Activated gamma-delta T cell (primary cell): ENCODE measurements at places on chromosomes 6 and 20.

DNA sequence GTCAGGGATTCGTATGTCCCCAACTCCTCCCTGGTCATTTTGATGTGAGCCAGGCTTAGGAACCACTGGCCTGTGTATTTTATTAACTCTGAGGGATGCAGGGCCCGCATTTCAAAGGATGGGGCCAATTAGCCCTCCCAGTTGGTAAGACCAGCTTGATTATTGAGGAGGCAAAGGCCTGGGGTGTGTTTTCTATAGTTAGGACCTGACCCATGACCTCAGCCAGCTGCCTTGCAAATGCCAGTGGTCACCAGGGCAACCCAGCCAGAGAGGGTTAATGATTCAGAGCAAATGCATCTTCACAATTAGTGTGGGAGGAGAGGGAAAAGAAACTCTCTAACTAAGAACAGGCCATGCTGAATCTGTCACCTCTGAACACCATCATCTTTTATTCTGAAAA is 835.4 kb downstream of the MAFB start:
- no peak for DNase-seq

DNA sequence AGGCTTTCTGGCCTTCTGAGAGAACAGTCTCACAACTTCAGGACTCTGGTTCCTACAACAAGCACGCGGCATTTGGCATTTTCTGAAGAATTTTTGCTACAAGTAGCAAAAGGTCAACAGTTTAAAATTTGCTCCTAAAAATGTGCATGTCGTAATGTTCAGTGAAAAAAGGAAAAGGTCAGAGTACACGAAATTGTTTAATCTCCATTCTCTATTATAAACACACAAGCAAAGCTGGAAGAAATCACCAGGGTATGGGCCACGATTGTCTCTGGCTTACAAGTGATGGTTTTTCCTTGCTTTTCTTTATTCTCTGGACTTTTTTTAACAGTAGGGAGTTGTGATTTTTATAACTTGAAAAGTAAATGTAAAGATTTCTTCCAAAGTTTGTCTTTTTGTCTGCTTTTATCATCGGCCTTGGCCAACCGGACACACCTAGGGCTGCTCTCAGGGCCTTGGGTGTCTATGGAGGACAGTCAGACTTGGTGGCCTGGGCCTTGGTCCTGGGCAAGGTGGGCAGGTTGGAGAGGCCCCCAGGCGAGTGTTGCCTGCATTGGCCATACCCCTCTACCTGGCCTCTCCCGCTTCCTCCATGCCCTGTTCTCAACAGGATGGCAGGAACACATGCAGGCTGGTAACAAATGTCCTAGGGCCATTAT is 32.4 kb downstream of the PLEKHG1 start:
- DNase-seq: no peak

DNA sequence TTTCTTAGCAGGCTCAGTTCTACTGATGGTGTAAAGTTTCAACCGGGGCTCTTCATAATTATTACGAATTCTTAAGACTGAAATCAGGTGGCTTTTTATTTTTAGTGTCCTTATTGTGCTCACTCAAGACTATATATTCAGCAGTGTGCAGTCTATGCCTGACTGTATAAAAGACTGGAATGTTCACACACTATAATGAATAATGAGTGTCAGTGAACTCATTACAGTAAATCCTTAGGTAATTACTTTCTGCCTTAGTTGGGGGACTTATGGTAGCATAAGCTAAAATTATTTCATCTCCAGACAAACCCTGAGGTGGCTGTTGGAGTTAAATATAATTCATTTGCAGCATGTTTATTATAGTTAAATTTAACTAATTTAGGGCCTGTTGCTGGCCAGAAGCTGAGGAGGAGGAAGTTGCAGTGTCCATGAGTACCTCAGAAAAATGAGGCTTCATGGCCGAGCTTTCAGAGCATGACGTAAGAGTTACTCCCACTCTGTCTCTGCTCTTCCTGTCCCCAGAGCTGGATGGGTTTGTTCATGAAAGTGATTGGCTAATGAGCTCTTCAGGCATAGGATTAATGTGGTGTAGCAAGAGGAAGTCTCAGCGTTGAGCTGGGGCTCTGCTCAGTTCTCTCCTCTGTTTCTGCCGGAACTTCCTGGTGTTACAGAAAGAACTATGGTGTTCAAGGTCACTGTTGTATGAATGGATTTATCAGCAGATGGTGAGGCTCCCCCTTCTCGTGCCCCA is 335.7 kb downstream of the NRN1 start:
- DNase-seq: no peak

DNA sequence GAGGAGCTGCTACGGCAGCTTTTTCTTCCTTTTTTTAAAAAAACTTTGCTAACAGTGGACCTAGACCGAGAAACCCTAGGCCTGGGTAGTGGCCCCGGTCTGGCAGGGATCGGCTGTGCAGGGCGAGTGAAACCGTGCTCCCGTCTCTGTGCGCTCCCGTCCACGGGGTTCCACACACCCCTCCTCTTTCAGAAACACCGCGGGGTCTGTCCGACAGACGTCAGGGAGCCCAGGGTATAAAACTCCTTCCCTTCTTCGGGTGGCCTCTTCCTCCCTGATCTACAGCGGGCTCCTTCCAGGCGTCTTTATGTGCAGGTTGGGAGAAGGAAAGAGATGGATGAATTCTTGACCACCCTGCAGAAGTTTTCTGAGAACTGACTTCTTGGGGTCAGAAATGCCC is 27.1 kb upstream of the SMOC2 start:
- DNase-seq: no peak

DNA sequence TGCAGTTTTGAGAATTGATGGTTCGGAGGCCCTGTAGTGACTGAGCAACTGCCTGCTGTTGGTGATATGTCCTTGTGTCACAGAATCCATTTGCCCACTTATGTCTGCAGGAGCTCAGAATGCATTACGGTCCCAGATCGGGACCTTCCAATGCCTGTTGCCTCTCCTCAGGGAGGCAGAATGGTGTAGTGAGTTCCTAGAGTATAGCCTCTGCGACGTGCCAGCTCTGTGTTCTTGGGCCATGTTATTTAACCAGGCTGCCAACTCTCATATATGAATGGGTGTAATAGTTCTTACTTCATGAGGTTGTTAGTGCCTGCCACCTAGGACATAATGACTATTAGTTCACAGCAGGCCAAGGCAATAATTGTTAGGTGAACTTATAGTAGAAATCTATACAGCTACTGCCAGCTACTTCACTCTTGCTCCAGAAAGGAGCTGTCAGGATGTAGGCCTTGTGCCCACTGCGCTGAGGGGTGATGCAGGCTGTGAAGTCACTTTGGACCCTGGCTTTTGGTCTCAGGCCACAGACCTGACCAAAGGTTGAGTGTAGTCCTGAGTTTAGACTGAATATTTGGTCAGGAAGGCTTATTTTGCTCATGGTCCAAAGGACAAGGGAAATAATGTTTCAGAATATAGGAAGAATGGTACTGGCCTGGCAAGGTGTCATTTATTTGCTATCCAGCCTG is 82.1 kb downstream of the ASXL1 start:
- no peak for DNase-seq

- DNase-seq: no peak
These were observed 25.6 kb downstream of the INSM1 start for GRCh38 chr20:20393207-20394120.

- no peak for DNase-seq
These were observed 12.2 kb downstream of the SAYSD1 start for GRCh38 chr6:39102821-39103136.

DNA sequence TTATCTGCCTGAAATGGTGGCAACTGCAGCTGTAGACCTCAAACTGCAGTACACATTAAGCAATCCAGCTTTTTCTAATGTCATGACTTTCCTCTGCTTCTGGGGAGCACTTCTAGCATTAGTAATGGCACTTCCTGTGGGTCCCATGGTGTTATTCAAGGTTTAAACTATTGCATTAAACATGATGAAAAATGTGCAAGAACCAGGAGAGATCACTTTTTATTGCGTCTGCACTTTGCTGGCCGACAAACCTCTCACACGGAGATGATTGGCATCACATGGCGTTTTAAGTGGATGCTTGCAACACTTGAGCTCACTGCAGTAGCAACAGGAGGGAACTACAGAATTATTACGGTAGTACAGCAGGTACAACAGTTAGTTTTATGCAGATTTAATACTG is 148.4 kb downstream of the HIVEP2 start:
- DNase-seq: no peak

- no peak for DNase-seq
These were observed 54.0 kb upstream of the IPCEF1 start for GRCh38 chr6:154410619-154411072.

- DNase-seq: no peak
These were observed 3.9 kb downstream of the FKBP1A start for GRCh38 chr20:1388741-1389483.

DNA sequence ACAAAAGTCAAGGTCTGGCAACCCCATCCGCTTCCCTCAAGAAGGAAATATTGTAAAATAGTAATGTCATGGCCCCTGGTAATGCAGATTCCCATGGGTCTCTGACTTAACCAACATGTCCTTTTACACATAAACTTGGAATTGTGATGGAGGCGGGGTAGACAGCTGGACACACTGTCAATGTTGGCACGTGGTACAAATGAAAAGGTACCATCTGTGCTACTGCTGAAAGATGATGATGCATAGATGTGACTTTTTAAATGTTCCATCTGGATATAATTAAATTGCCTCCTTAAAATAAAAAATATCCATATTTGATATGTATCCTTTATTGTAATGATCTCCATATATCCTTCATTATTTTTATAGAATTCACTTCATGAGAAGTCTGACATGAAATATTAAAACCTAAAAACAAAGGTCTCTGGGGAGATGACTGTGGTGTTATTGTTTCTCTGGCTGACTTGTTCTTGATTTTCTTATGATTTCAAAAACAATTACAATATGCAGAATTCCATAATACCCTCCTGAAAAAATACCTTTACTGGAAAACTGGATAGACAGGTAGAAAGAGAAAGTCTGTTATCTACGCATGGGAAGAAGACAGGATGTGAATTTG is 104.5 kb downstream of the MKKS start:
- DNase-seq: no peak

DNA sequence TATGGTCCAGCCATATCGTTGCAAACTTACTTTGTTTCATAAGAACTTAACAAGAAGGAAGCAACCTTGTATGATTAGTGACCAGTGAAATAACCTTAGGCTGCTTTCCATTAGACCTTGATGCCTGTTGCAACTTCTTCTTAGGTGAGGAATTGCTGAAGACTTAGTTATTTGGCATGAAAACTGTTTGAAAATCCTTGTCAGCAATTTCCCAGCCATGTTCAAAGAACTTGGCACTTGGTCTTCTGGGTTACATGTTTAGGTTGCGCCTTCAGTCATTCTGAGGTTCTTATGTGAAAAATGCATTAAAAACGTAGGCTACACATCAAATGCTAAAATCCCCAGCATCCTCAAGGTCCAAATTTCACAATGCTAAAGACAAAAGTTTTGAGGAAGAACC is 232.0 kb upstream of the CEP162 start:
- no peak for DNase-seq

DNA sequence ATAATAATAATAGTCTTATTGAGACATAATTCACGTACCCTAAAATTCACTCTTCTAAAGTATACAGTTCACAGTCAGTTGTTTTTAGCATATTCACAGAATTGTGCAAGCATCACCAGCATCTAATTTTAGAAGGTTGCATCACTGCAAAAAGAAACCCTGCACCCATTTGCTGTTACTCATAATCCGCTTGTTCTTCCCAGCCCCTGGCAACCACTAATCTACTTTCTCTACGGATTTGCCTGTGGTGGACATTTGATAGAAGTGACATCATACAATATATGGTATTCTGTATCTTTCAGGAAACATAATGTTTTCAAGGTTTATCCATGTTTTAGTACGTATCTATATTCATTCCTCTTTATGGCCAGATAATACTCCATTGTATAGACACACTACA is 41.5 kb upstream of the FAM184A start:
- no peak for DNase-seq

DNA sequence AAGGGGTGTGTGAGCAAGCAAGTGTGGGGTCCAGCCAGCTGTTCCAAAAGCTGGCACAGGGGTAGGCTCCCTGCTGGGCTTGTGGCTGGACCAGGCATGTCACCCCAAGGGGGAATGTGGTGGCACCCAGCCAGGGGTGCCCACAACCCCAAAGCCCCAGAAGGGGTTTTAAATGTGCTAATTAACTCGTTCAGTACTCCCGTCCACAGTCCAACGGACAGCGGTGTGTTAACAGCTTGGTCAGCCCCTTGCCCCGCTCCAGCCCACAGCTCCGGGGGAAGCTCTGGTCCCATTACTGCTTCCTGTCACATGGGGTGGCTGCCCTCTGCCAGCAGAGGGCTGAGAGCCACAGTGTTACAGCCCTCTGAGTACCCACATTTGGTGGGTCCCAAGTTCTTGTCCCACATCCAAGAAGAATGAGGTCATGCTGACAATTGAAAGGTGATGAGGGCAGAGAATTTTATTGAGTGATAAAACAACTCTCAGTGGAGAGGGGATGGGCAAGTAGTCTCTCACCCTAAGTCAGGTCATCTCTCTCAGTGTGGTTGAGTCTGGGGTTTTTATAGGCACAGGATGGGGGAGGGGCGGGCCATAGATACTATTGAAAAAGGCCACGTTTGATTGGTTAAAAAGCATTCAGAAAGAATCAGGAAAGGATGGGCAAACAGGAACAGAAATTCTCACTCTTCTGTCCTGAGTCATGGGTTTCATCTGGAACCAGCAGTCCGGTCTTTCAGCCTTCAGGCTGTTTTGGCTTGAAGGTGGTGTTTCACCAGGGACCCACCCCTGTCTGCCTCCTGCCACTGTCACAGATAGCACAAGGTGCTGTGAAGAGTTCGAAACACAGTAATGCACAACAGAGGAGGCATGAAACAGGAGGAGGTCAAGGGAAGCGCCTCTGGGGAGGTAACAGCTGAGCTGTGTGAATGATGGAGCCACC is 238.5 kb downstream of the NFATC2 start:
- DNase-seq: no peak

GRCh38 chr6:10640412-10640811 is 54.0 kb downstream of the C6orf52 start:
- DNase-seq: no peak

DNA sequence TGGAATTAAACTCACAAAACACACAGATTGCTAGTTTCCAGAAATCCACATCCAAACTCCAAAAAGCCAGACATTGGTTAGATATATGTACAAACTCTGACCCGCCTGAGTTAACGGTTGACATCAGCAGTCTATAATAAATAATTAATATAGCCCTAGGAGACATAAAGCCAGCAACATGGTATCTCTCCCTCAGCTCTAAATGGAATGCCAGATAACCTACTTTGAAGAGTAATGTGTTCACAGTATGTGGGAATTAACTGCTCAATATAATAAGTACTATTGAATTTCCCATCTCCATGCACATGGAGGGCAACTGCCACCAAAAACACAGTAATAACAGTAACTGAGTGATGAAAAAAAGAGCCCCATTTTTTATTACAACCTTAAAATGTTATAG is 383.2 kb downstream of the CD83 start:
- DNase-seq: no peak

DNA sequence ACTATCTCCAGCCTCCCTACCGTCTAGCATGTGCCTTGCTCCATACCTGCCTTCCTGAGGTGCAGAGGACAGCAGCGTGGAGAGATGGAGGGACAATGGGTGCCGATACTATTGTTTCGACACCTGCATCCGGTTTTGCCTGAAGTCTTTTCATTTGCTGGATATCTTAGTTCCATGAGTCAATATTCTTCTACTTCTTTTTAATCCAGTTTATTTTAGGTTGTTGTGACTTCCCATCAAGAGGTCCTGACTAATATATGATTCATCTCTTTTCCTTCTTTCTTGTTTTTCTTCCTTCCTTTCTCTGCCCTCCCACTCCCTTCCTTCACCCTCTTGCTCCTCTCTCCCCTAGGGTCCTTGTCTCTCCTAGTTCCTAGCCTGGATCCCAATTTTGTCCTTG is 91.4 kb downstream of the CDH26 start:
- no peak for DNase-seq

GRCh38 chr6:12280458-12280857 is 9.7 kb upstream of the EDN1 start:
- DNase-seq: no peak

- no peak for DNase-seq
These were observed 538.1 kb upstream of the MAN1A1 start for GRCh38 chr6:119887666-119888065.
